Upper lobe of right lung (tissue), 1 donor: ENCODE measurements at places on chromosomes 4 and X. TPM values are rescaled to one million over a fixed set of nuclear protein-coding genes. Genes with fewer than 3 reads are reported as not detected.

DNA sequence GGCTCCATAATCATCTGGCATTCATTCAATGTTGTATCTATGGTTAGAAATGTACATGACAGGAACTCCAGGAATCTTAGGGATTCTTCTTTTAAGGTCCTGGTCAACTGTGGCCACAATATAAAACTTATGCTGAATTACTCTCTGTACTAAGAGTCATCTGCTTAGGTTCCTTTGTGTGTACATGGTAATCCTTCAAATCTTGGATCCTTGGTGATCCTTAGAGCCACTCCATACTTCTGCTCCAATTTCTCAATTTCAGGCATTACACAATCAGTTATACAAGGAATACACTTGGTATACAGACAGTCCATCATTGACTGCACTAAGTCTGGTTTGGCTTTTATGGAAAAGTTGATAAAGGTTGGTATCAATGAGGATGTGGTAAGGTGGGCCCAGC is 5.8 kb downstream of the SRD5A3 start:
- no peak for DNase-seq

GRCh38 chr4:157514711-157515110 is 294.2 kb downstream of the GRIA2 start:
- no peak for DNase-seq

GRCh38 chr4:2433609-2434350 is 15.0 kb downstream of the CFAP99 start:
- peak; percentile 61 for DNase-seq

GRCh38 chr4:8085491-8086117 is 73.0 kb downstream of the ABLIM2 start:
- no peak for DNase-seq

Gene SYP
- 3.5 TPM for total RNA-seq

Gene NEIL3
- 0.52 TPM for total RNA-seq

Gene ADH1B
- 744 TPM for total RNA-seq

Gene BEX2
- total RNA-seq: 16.9 TPM
